ENCODE measurements at places on chromosomes 2 and 18.

- DNase-seq = no peak
Observed at GRCh38 chr2:9820020-9820973, 23.0 kb upstream of the TAF1B start.

GRCh38 chr2:238743243-238744065 is 104.4 kb upstream of the TWIST2 start:
- DNase-seq = peak; percentile 37

DNA sequence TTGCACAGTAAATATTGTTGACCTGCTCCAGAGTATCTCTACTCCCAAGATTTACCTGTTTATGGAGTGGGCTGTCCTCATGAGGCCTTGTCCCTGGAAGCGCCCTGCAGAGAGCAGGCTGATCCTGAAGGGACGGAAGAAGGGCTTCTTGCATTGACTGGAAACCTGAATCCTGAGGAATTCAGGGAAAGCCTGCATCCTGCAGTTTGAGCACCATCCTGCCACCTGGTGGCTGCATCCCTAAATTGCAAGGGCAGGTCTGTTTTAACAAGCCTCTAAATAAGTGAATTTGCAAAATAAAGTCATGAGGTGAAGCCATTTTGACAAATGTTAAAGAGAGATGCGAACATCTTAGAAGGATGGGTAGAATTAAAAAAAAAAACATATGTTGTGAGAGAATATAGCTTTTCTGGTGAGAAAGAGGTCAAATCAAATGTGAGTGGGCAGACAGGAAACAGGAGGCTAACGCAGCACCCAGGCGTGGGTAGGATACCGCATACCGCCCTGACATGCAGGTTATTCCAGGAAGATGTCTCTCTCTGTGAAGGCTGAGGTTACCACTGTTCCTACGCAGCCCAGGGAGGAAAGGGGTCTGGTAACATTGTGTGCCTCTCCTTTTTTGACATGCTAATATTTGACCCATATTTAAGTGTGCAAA is 754.9 kb downstream of the RNF144A start:
- no peak for DNase-seq

GRCh38 chr2:69177063-69177771 is 164.2 kb downstream of the ANTXR1 start:
- no peak for DNase-seq

DNA sequence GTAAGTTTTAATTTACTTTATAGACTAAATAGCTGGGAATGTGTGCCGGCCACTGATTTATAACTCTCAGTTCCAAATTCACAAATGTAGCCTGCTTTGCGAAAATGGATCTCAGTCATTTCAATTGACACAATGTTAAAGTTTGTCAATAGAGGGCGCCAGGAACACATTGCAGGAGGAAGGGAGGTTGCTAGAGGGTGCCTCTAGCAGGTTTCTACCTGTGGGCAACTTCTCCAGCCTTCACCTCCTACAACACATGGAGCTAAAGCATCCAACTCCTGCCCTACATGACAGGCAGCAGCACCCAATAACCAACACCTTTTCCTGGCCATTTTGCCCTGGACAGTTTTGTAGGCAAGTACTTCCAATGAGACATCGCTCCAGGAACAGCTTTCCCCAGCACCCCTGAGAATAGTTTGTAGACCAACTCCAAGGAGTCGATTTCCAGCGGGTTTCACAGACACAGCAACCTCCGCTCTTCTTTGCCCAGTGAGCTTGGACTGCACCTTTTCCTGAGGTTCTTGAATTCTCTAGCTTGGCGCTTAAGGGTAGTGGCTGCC is 784.8 kb upstream of the CDH2 start:
- no peak for DNase-seq

DNA sequence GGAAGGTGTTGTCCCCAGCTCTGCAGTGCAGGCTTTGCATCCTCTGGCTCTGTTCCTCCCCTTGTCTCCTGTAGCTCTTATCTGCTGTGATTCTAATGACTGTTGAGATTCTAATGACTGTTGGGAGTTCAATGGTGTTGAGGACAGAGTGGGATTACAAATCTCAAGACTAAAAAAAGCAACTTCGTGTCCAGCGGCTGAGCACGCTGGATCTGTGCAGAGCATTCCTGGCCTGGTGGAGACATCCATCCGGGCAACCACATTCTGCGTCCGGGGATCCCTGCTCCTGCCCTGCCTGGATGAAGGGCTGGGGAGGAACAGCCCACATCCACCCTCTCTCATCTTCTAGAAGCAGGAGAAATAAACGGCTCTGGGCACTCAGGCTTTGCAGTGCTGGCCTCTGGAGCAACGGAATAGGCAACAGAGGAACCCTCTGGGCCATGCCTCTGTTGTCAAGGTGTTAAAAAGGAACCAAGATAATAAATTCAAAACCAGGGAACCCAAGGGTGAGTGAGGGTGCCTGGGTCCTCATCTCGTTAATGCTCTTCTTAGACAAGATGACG is 106.7 kb upstream of the ASB18 start:
- no peak for DNase-seq

DNA sequence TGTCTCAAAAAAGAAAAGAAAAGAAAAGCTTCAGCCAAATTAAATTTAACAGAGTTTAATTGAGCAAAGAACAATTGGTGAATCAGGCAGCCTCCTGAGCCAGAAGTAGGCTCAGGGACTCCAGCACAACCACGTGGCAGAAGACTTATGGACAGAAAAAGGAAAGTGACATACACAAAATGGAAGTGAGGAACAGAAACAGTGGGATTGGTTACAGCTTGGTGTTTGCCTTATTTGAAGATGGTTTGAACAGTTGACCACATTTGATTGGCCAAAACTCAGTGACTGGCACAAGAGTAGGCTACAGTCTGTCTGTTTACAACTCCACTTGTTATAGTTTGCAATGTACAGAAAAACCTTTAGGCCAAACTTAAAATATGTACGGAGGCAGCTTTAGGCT is 83.1 kb downstream of the SOCS6 start:
- no peak for DNase-seq

DNA sequence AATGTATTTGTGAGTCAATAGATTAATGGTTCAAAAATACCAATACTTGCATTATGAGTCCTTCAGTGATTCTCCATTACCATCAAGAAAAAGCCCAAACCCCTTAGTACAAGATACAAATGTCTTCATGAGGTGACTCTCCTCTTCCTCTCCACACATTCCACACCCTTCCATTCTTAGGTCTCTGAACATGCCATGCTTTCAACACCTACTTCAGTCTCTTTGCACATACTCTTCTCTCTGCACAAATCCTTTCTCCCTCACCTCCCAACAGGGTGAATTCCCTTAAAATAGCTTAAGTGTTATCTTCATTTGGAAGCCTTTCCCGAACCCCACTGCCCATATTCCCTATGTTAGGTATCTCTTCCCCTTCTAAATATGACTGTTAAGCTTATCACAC is 131.9 kb downstream of the ERBB4 start:
- DNase-seq = no peak

DNA sequence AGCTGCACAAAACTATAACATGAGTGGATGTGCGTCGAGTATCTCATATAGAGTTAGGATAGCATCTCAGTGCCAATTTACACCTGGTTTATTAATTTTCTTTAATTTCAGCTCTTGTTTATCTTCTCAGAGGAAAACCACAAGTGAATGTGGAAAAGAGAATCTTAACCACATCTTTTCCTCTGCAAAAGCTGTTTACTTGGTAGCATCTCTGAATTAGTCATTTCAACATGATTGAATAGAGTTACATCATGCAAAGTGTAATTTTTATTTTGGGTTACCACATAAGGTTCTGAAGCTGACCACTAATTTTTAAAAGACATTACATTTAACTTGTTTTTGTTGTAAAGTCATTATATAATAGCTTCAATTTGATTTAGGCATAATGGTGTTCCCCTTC is 83.8 kb upstream of the FAM237A start:
- DNase-seq = no peak

DNA sequence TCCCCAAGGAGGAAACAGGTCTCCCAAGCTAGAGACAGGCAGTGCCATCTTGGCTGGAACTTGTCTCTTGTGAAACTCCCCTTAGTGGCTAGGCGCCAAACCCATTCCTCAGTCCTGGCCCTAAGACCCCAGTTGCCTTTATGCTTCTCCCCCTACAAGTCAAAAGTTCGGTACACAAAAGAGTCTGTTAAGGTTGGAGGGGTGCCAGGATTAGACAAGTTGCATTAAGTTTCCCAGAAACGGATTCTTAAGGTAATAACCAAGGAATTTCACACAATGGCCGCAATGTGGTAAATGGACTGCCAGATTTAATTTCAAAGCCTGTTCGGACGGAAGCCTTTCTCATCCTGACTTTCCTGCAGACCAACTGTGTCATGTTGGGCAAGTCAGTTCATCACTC is 80.7 kb downstream of the CCBE1 start:
- DNase-seq = no peak

DNA sequence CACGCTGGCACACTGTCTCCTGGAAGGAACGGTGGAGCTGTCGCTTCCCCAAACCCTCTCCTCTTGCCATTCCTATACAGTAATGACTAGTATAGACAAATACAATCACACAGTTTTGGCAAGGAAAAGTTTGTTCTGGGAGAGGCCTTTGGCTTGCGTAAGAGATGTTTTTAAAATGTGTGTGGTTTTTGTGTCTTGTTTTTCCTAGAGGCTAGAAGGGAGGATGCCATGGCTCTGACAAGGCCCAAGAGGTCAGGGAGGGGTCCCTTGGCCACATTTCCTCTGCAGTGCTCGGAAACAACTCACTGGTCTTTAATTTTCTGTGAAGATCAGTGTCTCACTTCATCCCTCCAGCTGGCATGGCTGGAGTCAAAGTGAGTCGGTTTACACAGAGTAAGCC is 195.9 kb downstream of the SH3RF3 start:
- DNase-seq = no peak

GRCh38 chr2:201182650-201183364 is at the start of gene CASP10:
TSS of gene CASP10 (plus strand) at chr2:201183141. CDS start at chr2:201185778, 2,637 bp downstream.
- no peak for DNase-seq

DNA sequence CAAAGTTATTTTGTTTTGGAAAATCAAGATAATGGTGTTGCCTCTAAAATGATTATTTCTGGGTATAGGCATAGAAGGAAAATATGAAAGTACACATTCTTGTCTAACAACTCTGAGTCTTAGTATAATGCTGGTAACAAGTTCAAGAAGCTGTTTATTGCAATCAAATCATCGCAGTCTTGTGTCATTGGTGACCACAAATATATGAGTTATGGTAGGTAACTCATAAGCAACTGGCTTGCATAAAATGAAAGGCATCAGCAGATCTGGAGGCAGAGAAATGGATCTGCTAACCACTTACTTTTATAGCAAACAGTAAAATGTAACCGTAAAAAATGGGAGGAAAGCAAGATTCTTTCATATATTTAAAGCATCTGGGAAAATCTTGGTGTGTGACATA is 156.2 kb upstream of the TCF4 start:
- DNase-seq = no peak

GRCh38 chr2:171244970-171245782 is 84.5 kb upstream of the TLK1 start:
- DNase-seq = no peak

DNA sequence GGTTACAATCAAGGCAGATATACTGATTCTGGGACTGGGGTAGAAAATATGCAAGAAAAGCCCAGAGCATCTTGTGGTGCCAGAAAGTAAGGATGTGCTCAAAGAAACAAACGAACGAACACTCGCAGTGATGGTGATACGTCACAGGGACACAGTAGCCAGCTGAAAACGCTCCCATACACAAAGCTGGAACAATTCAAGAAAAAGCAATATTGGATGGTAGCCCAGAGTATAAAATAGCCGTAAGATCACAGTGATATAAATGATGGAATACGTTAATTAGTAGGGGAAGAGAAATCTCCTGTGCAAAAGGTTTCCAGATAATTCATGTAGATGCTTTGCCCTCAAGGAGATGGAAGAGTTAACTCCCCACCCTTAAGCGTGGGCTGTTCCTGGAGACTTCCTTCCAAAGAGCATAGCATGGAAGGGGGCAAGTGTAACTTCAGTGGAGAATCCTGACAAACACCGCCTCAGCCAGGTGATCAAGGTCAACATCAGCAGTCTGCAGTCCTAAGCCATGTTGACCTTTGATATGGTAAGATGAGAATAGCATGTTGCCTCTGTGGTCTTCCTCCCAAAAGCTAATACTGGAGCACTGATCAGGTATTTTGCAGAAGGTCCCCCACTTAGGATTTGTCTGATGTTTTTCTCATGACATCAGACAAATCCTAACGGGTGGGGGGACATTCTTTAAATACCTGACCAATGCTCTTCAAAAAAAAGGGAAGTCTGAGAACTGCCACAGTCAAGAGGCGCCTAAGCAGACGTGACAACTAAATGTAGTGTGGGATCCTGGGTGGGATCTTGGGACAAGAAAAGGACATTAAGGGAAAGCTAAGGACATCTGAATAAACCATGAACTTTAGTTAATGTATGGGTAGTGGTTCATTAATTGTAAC is 99.0 kb downstream of the NCK2 start:
- no peak for DNase-seq

- DNase-seq = no peak
Observed at GRCh38 chr2:96144481-96145035, 682 bp downstream of the DUSP2 start.

DNA sequence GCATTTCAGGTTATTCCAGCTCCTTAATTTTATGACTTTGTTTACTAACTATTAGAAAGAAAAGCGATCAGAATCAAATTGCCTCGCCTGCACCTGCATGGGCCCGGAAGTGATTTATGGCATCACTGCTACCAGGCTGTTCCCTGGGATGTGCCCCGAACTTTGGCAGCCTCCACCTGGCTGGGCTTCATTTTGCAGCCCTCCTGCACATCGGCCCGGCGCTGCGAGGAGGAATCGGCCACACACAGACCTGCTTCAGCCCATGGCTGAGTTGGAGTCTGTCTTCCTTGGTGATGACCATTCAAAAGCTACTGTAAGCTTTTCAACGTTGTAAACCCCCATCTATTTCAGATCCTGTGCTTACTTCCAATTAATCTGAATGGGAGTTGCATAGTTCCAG is 638.0 kb downstream of the RNF144A start:
- no peak for DNase-seq

- DNase-seq = no peak
Observed at GRCh38 chr2:187525163-187525900, 28.9 kb downstream of the TFPI start.

- no peak for DNase-seq
Observed at GRCh38 chr2:222039821-222040220, 259.0 kb downstream of the PAX3 start.

GRCh38 chr2:187431911-187432310 is 16.1 kb downstream of the CALCRL start:
- DNase-seq = no peak

DNA sequence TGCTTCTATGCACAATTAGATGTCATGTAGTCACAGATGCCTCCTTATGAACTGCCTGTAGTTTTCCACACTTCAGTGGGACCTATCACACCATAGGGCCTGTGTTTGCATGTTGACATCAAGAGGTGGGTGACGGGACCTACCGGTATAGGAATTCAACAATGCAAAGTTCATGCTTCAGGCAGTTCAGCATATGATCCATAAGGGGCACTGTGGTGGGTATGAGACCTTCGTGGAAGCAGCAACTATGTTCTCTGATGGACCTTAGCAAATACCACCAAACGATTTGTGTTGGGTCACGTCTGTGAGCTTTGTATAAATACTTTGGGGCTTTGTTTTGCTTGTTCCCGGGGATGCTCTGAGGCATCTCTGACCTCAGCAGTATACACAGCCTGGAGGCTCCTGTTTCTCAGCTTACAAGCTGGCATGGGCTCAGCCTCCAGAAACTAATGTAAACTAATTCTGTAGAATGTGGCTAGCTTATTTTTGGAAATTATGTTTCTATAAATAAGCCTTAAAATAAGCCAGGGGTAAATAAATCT is 111.6 kb downstream of the DTNA start:
- DNase-seq = no peak
